ENCODE measurements at places on chromosomes 1 and 21. TPM values are rescaled to one million over a fixed set of nuclear protein-coding genes. Genes with fewer than 3 reads are reported as not detected.

- no peak for DNase-seq
These were observed 161.0 kb downstream of the DHRS3 start for GRCh38 chr1:12456979-12457378.

GRCh38 chr1:11473491-11474034, 5.4 kb upstream of the DISP3 start:
- DNase-seq: peak; percentile 52

- DNase-seq: no peak
These were observed 932 bp downstream of the MAP10 start for GRCh38 chr1:232806186-232806510.

DNA sequence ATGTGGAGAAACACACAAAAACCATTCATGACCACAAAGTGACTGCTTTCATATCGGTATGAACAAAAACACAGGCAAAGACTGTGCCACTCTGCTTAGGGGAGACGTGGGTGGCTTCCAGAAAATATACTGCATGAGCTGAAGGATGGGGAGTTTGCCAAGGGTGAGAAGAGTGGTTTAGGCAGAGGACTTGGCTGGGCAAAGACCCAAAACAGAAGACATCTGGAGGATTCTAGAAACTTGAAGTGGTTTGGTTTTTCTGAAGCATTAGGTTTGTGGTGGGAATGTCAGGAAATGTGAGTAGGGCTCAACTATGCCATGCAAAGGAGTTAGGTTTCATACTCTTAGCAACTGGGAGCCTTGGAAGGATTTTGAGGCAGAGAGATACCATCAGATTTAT, 26.6 kb upstream of the DNM3 start:
- no peak for DNase-seq

DNA sequence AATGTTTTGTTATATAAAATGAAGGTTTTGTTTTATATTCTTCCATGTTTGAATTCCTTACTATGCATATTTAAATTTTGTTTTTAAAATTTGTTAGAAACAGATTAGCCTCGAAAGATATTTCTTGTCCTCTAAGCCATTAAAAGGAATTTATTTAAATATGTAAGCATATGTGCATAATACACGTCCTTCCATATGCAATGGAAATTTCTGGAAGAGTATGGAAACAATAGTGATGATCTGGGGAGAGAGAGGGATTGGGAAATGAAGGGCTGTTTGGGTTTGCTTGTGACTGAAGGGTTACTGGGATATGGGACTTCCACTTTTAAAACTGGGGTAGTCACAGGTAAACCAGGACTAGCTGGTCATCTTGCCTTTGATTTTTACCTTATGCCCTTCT, 21.1 kb downstream of the ECHDC2 start:
- no peak for DNase-seq

Gene CDC7
- 26.9 TPM for total RNA-seq

Gene ACTA1
- total RNA-seq: 2.5 TPM
